ENCODE measurements at places on chromosomes 13 and 19.

DNA sequence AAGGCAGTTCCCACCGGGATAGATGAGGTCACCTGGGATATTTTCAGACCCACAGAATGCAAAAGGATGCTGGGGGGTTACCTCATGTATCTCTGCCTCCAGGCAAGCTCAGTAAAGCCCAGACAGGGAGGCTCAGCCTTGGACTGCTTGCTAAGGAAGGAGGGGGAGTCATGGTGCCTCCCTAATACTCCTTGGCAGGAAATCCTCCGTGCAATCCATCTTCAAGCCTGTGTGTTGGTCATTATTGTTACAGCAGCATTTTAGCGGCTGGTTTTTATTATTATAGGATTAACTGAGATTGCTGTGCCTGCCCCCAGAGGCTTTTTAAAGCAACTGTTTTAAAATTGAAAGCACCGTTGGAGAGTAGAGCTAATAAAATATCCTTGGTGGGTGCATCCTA is 188.5 kb upstream of the UBL3 start:
- DNase-seq = no peak

DNA sequence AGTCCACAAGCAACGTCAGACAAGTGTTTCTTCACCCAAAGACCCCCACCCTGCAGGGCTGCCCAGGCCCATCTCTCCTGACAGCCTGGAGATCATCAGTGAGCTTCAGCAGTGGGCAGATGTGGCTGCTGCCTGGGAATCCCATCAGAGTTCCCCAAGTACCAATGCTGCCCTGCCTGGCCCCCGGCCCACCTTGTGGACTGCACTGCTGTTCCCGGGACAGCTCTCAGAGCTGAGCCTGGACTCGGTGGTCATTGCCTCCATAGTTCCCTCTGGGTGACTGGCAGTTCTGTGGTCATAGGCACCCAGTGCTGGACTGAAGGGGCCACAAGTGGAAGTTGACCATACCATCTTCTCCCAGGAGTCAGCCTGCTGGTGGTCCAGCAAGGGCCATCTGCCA is 24.5 kb upstream of the ZNF492 start:
- DNase-seq = peak; percentile 52

DNA sequence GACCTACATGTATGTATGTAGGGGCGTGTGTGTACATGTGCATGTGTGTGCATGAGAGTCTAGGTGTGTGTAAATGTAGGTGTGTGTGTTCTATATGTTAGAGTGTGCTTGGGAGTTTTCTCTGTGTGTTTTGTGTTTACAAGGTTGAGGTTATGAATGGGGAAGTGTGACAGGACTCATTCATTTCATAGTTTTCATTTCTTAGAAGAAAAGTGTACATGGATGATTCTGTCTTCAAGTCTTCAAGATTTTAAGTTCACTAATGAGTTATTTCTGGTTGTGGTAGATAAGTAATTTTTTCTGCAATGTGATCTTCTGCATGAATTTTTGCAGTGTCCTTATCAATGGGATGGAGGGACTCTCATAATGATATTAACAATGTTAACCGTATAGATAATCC is 118.2 kb upstream of the SLC10A2 start:
- DNase-seq = no peak

- no peak for DNase-seq
Observed at GRCh38 chr19:7970716-7971448, 27.4 kb upstream of the TIMM44 start.

GRCh38 chr19:547836-548720 is 4.2 kb downstream of the GZMM start:
- DNase-seq = no peak

GRCh38 chr19:15239337-15239949 is 7.2 kb upstream of the EPHX3 start:
- no peak for DNase-seq

DNA sequence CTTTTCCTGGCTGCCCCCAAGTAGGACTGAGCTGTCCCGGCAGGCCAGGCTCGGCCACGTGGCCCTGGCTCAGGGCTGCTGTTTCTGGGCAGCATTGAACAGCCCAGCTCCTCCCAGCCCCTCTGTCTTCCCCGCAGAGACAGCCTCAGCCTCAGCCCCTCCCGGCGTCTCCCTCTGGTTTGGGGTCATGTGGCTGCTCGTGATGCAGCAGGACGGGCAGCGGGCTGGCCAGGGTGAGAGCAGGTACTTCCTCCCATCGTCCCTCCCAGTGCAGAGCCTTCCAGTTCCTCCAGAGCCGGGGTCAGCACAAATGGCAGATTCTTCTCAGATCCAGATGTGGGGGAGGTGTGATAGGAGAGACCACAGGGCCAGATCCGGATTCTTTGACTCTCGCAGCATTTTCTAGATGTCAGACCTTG is 114.6 kb downstream of the KDM4B start:
- no peak for DNase-seq

DNA sequence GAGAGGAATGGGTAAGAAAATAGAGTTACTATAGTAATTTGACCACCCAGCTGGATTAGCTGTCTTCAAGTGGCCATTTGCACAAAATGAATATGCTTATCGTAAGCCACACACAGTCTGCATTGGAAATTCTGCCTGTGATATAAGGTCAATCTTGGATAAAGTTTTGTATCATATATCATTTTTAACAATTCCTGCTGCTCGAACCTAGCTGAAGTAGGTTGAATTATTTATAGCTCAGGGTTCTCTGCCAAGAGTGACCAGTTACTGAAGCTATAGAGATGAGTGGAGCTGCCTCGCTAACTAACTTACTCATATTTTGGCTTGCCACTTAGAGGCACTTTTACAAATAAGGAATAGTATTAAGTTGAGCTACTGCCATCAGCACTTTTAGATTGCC is 220.9 kb downstream of the RGCC start:
- no peak for DNase-seq

DNA sequence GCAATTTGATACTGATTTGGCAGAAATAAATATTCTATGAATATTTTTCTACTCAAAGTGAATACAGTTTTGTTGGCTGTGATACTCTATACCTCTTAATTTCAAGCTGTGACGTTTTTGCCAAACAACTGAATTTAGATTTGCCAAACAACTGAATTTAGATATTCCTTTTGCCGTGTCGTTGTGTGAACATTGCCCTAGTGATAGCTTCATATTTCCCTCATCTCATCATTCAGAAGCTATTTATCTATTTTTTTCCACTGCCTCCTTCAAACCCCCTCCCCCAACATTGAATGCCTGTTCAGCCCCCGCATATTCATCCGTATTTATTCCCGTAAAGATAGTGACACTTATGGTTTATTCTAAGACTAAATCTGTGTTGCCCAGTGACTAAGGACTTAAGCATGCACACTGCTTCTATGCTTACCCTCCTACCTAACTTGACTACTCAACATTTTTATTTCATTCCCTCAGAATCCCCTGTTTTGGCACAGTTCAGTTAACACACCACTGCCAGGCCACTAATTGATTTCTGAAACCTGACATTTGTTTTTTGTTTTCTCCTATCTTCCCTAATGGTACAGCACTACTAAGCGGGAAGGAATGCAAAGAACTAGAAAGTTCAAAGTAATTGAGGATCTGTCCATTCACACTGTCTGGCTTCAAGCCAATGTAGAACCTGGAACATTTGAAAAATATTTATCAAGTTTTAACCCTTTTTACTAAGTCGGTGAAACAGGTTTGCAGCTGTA is 2.8 kb upstream of the KLF5 start:
- no peak for DNase-seq

DNA sequence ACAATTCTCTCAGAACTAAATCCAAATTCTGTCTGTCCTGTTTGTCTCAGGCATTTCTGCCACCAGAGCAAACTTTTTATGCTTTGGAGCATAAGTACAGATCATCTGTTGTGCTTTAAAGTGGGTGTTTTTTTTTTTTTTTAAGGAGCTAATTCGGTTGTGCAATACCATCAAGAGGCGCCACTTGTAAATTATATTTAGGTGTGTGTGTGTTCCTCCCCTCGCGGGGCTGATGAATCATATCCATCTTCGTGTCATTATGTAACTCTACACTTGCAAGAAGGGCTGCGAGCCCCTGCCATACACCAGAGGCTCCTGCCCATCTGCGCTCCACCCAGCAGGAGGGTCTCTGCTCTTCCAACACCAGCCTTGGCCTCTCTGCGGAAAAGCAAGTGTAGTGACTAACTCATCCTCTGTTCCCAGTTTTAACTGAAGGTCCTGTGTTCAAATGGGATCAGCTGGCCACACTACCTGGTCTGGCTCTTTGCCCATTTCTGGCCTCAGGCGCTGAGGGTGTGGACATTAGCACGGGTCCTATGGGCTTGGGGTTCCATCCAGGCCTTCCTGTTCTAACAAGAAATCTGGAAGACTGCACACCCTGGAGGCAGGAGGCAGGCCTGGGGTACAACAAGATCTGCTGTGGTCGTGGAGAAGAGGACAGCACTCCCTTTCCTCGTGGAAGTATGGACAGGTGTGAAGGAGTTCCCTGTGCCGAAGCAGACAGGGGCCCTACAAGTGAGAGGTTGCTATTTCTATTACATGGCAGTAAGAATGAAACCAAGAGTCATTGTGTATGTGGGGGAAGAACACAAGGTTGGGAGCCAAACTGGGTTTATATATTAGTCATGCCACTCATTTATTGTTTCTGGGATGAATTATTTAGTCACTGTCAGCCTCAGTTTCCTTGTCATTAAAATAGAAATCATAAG is 96.1 kb upstream of the MBNL2 start:
- no peak for DNase-seq

DNA sequence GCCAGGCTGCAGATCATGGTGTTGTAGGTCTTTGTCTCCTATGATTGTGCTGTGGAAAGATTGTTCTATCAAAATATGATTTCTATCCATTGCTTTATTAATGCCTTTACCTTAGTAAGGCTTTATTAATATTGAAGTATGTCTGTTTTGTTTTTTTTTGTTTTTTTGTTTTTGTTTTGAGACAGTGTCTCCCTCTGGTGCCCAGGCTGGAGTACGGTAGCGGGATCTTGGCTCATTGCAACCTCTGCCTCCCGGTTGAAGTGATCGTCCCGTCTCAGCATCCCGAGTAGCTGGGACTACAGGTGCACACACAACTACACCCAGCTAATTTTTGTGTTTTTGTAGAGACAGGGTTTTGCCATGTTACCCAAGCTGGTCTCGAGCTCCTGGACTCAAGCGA is 7.7 kb downstream of the IRGC start:
- DNase-seq = no peak

DNA sequence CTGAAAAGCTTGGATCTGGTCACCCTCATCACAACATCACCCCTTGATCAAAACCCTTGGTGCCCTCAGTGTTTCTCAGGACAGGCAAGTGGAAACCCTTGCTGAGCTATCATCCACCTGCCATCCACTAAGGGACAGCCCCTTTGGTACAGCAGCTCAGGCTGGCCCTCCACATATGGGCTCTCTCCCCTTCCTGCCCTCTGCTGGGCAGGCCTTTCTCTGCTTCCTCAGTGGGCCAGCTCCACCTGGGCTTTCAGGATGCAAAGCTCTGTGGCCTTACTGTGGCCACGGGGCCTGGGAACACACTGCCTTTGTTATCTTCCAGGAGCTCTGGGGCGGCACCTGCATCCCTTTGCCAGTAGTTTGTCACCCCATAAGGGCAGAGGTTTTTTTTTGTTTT is 4.9 kb downstream of the SUGP1 start:
- DNase-seq = no peak

DNA sequence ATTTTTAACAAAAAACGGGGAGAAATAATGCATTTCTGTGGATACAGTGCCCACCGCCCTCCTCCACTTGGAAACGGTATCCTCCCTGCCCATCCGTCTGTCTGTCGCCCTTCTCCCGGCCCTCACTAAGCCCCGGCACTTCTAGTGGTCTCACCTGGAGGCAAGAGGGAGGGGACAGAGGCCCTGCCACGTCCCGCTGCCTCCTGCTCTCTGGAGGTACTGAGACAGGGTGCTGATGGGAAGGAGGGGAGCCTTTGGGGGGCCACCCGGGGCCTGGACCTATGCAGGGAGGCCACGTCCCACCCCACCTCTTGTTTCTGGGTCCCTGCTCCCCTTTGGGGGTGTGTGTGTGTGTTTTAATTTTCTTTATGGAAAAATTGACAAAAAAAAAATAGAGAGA is 3.0 kb upstream of the HAMP start:
- DNase-seq = no peak

DNA sequence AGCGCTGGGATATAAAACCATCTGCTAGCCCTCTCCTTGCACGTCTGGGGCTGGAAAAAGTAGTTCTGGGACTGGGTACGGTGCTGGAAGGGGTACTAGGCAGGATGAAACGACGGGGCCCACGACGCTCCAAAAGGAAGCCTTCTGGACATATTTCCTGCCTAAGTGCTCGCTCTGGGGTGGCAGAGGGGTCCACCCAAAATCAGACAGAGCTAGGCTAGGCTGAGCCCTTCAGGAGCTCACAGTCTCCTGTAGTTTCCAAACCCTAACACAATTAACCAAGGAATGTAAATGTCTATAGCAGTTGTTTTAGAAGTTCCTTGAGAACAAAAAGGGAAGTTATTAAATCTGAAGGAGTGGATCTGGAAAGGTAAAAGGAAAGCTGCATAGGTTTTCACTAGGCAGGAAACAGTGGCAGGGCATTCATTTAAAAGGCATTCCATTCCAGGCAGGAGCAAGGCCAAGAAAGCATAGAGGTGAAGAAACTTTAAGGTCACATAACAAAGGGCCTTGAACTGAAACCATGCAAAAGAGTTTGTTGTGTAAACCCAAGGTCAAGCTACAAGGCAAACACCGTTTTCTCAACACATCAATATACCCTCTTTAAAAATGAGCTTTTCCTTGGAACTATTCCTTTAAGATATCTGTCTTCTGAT is 634 bp upstream of the DIAPH3 start:
- no peak for DNase-seq

GRCh38 chr19:17534767-17535166 is 20.7 kb upstream of the COLGALT1 start:
- DNase-seq = no peak

- DNase-seq = no peak
Observed at GRCh38 chr13:107117327-107118012, 549.5 kb upstream of the ARGLU1 start.

DNA sequence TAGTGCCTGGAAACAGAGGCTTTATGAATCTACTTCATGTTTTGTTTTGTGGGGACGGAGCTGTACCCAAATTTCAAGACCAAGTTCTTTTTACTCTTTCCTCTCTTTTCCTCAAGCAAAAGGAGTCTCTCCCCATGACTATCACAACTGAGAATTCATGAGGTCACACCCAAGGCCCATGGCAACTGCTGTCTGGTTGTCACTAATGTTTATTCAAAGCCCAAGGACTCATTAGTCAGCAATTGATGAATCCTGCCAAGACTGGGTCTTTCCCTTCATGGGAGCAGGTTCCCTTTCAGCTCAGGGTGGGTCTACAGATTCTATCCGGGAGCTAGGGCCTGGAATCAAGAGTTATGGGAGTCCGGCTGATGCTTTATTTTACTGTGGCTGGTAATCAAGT is 441.5 kb upstream of the PCDH20 start:
- DNase-seq = no peak

DNA sequence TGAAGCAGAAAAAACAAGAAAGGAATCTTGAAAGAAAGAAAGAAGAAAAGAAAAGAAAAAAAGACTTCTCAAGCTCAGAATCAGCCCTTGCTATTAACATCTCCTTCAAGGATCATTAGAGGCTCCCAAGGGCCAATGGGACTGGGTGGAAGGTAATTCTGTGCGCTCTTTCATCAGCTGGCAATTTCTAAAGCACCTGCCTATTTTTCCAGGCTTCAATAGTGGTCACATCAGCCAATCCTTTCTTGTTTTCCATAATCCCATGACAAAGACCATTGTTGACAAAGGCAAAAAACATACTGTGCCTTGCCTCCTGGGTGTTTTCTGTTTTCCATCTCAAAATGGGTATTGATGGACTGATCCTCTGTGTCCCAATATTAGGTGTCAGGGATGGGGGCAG is 88.2 kb upstream of the TSC22D1 start:
- no peak for DNase-seq

All from upper lobe of right lung (tissue), 1 donor.